ENCODE measurements at places on chromosomes 6 and 20. TPM values are rescaled to one million over a fixed set of nuclear protein-coding genes. Genes with fewer than 3 reads are reported as not detected.

- no peak for DNase-seq
Observed at GRCh38 chr6:157855325-157855724, 32.3 kb downstream of the SNX9 start.

GRCh38 chr6:30981942-30982772, 1.4 kb upstream of the MUC21 start:
- DNase-seq, result peak; percentile 81

DNA sequence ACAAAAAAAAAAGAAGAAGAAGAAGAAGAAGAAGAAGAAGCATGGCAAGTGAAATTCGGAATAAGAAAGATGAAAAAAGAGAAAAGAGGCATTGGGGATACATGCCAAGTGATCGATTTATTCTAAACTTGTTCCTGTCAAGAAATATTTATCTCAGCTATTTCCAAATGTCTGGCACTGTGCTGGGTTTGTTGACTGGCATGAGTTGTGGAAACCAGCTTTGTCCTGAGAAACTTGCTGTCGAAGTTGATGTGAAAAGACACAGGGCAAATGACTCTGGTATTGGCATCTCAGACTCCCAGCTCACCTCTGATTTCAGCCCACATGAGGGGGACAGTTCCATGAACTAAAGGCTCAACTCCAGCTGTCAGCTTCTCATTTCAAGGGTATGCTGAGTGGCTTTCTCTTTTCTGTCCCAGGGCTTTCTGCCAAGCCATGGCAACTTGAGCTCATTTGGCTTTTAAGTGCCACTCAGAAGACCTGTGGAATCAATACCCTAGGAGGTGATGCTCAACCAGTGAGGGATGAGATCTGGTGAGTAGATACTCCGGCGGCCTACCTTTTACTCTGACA, 253.3 kb upstream of the JAG1 start:
- DNase-seq, result peak; percentile 22

The DEFB124 gene
- not detected for total RNA-seq

DNA sequence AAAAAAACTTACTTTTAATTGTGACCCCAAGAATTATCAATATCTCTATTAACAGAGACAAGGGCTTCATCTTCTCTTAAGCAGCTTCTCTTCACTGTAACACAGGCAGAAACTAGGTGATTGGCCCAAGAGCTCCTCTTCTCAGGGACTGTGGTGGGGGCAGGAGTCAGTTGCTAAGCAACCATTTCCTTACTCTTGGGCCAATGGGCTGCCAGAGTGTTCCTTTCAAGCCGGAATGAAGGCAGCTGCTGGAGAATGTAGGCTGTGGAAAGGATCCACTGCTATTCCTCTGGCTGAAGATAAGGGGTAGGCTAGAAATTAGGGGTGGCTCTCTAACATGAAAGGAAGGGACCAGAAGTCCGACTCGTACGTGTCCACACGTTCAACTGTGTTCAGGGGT, at the start of gene SEL1L2:
TSS of gene SEL1L2 (minus strand) at position 150 of the 400 bp plus-strand sequence. CDS start at position 70, 80 bp downstream.
- no peak for DNase-seq

The SLC24A3 gene
- not detected for total RNA-seq

GRCh38 chr20:3309226-3309625, 70.2 kb upstream of the SLC4A11 start:
- DNase-seq, result no peak

DNA sequence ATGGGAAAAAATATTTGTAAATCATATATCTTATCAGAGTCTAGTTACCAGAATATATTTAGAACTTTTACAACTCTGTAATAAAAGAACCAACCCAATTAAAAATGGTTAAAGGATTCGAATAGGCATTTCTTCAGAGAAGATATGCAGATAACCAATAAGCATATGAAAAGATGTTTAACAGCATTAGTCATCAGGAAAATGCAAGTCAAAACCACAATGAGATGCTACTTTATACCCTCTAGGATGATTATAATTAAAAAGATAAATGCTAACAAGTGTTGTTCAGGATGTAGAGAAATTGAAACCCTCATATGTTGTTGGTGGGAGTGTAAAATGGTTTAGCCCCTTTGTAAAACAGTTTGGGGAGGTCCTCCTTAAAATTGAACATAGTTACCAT, 94.1 kb downstream of the LRRC1 start:
- DNase-seq, result no peak

DNA sequence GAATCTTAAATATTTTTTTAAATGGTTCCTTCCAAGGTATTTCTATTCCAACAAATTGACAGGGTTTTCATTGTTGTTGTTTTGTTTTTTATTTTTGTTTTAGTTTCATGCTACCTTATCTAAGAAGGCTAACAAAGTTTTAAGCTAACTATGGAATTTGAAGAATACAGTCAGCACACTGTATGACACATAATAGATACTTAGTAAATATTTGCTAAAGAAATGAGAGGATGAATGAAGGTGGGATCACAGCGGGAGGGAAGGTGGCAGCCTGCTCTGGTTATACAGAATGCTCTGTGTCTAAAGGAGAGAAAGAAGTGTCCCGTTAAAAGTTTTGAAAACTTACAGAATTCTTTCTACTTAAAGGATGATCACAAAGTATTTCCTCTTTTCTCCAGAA, 43.7 kb upstream of the DST start:
- DNase-seq, result no peak

DNA sequence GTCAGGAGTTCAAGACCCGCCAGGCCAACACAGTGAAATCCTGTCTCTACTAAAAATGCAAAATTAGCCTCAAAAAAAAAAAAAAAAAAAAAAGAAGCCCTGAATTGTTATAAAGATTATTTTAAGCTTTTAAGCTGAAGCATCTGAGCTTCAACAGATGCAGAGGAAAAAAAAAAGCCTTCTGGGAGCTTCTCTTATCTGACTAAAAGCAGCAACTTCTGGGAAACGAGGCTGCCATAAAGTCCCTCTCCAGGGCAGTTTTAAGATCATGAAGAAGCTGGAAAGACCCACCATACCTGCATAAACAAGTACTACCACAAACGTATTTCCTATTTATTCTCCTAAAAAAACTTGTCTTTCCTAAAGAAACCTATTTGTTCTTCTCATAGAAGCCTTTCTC, 3.6 kb downstream of the SERINC3 start:
- DNase-seq, result no peak

- peak; percentile 5 for DNase-seq
Observed at GRCh38 chr6:120378582-120379220, 955.6 kb downstream of the TBC1D32 start.

GRCh38 chr20:46006964-46007363, 1.7 kb upstream of the MMP9 start:
- no peak for DNase-seq

- no peak for DNase-seq
Observed at GRCh38 chr20:33475381-33476152, 14.3 kb upstream of the CBFA2T2 start.

Data from Daoy (cell line).